Karpas-422 (cell line): ENCODE measurements at places on chromosomes 12 and 14. TPM values are rescaled to one million over a fixed set of nuclear protein-coding genes. Genes with fewer than 3 reads are reported as not detected.

The NANOG gene
- not detected in 2 replicates for total RNA-seq

- H3K27me3 ChIP-seq: no peaks in the 10 kb centered on the region
- H3K27ac ChIP-seq: no peak overlapping the region
- DNase-seq: no peak
- no peak overlapping the region for H3K4me3 ChIP-seq
- H3K36me3 ChIP-seq: 0 out of 2 replicates have a peak, but pooled peaks cover 4% of the 10 kb centered on the region
These were observed 39.9 kb downstream of the MRPL42 start for GRCh38 chr12:93507165-93507564.

The TAS2R30 gene
- total RNA-seq: 6.0 and 13.9 TPM in 2 replicates

- H3K27me3 ChIP-seq: no peaks in the 10 kb centered on the region; the same call in 1 of the 2 replicates
- no peaks in the 10 kb centered on the region for H3K36me3 ChIP-seq
- no peaks in the 10 kb centered on the region for H3K4me1 ChIP-seq
- no peak for DNase-seq
- no peak overlapping the region for H3K4me3 ChIP-seq
These were observed 37.6 kb upstream of the SMOC1 start for GRCh38 chr14:69841656-69842055.

The PCED1B gene
- 22.8 and 39.8 TPM in 2 replicates for total RNA-seq

The SDR9C7 gene
- not detected in 2 replicates for total RNA-seq

The PPP1R12A gene
- 84.9 and 95.1 TPM in 2 replicates for total RNA-seq

DNA sequence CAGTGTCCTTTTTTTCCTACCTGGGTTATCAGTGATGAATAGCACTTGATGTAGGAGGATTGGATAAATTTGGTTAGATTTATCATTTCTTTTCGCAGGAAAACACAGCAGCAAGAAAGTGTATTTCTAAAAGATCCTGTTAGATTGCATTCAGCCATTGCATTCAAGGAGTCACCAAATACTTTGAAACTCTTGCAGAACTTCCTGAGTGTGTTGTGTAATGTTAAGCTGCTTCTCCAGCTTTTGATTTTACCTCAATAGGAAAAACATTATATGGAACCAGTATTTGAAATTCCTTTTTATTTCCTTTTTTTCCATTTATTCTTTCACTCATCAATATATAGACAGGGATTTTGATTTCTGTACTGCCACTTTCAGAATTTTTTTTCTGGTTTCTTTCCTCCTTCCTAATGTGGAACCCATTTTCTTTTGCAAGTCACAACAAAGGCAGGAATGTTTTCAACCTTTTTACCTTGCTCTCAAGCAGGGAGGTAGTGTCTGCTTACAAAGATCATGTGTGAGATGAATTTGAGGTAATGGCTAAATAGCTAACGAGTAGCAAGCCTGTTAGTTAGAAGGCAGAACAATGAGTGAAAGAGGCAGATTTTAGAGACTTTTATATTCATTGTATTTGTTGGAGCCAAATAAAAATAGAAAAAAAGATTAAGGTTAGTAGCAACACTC, 56.2 kb downstream of the PPHLN1 start:
- DNase-seq: no peak
- peaks cover 14% of the 10 kb centered on the region for H3K36me3 ChIP-seq
- no peak overlapping the region for H3K4me3 ChIP-seq
- H3K27me3 ChIP-seq: no peaks in the 10 kb centered on the region
- H3K27ac ChIP-seq: no peak overlapping the region

DNA sequence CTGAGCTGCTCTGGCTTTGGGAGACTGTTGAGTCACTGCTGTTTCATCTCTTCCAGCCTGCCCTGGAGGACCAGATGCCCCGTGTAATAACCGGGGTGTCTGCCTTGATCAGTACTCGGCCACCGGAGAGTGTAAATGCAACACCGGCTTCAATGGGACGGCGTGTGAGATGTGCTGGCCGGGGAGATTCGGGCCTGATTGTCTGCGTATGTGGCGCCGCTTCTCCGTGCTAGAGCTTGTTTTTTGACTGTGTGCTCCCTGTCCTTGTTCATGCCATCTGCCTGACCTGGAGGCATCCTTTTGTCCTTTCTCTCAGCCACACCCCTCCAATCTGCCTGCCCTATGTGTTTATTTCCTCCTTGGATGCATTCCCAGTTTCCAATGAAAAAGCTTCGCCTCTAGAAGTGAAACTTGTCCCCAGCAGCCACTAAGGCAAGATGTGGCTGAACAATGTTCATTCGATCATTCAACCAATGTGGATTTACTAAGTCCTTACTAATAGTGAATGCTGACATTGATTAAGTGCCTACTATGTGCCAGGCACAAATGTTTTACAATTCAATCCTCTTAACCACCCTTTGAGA, 98.6 kb downstream of the NT5DC3 start:
- H3K27ac ChIP-seq: no peak overlapping the region
- no peaks in the 10 kb centered on the region for H3K27me3 ChIP-seq
- no peaks in the 10 kb centered on the region for H3K4me1 ChIP-seq
- no peaks in the 10 kb centered on the region for H3K36me3 ChIP-seq

DNA sequence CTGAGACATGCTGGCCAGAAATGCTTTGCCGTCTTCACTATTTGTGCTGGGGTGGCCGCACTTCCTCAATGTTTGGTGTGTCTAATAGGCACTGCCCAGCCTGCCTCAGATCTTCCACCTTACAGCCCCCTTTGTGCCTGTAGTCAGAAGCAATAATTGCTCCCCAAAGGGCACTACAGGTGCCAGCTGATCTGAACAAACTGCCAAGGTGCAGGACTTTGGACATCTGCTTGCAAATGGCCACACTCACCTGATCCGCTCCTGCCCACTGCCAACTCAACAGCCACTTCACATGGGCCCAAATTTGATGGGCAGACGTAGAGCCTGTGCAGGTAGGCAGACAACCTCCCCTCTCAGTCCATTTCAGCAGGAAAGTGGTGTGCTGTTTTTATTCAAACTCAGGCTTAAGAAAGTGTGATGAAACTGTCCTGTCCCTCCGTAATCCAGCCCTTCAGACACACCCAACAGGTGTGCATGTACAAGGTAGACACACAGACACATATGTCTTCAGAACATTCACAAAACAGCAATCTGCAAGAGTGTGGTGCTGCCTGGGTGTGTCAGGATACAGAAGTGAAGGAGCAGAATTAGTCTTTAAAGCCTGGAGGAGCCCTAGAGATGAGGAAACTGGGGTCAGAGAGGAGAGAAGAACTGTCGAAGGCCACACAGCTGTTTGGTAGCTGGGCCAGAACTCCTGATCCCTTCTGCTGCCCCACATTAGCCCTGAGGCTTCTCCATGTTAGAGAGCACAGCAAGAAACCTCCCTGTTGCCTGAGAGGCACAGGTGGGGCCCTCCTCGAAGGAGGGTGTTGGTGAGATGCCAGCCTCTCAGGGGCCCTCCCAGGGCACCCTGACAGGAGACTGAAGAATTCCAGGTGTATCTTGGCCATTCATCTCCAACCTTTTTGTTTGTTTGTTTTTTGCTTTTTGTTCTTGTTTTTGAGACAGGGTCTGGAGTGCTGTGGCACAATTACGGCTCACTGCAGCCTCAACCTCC, 4.4 kb upstream of the KRT75 start:
- no peak for DNase-seq
- no peak overlapping the region for H3K4me3 ChIP-seq
- no peak overlapping the region for H3K27ac ChIP-seq
- no peaks in the 10 kb centered on the region for H3K36me3 ChIP-seq
